ENCODE measurements at places on chromosomes 2 and 18.

- DNase-seq: peak; percentile 73
These were observed 16.8 kb upstream of the ITM2C start for GRCh38 chr2:230847883-230848388.

GRCh38 chr2:1600191-1601066, 143.9 kb downstream of the PXDN start:
- DNase-seq: no peak

DNA sequence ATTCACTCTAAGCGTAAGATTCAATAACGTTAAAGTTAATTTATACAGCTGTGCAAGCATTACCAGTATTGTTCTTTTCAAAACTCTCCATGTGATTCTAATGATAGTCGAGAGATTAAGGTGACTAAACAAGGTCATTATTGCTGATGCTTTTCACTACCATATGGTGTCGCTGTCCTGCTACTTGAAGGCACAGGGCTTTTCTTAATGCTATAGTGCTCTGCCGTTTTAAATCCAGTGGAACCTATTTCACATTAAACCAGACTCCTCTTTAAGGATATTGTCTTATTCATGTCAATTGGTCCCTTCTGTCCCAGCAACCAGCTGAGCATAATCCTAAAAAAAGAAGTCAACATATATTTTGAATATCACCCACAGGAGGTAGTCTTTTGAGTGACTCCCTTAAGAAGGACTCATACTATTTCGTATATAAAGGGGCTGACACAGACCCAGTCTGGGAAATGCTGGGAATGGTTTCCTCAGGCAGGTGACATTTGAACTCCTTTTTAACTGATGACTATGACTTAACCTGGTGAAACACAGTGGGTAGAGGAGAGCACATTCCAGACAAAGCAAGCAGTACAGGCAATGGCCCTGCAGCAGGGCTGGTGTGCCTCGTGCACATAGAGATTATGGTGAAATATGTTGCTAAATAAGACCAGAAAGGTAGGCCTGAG, 53.9 kb upstream of the CYTIP start:
- no peak for DNase-seq

- DNase-seq: no peak
These were observed 3.4 kb downstream of the NAGK start for GRCh38 chr2:71071681-71072398.

DNA sequence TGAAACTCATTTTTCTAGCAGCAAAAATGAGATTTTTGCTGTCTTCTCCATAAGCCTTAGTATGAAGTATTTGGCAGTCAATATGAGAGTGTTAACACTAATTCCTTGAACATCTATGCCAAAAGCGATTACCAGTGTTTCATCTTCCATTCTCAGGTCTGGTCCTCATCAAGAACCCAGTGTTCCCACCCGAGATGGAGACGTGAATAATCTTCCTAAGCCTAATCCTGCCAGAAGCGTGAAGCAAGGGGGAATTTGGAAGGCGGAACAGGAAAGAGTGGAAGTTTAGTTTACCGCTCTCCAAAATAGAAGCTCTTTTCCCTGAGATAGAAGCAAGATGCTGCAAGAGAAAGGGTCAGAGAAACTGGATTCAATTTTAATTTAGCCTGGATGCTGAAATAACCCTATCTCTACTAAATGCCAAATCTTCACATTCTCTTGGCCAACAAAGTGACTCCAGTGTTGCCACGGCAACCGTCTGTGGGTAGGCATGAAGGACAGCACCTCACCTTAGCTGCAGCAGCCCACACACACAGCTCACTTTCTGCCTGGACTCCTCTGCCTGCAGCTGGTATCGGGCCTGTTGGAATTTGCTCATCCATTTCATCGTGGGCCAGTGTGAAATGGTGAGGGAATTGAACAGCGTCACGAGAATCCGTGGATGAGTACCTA, 711.1 kb downstream of the CBLN2 start:
- DNase-seq: no peak

DNA sequence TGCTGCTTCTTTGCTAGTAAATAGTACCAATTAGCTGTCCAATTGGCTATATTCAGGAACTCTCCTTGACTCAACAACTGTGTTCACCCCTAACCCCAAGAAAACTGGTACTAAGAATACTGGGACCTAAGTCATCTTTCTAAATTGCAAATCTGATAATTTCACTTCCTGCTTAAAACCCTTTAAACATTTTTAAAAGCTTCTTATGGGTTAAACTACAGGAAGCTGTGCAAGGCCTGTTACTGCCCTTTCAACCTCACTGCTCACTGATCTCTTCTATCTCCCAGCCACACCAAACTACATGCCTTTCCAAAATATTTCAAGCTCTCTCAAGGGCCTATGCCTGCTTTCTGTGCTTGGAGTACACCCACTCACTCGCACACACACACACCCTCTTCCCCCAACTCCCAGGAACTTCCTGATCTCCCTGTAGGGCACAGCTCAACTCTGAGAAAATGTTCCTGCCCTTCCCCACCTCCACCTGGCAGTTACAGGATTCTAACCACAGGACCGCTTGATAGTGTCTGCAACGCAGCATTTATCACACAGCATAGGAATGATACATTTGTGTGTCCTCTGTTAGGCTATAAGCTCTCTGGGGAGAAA, 6.7 kb downstream of the LMAN1 start:
- DNase-seq: no peak

DNA sequence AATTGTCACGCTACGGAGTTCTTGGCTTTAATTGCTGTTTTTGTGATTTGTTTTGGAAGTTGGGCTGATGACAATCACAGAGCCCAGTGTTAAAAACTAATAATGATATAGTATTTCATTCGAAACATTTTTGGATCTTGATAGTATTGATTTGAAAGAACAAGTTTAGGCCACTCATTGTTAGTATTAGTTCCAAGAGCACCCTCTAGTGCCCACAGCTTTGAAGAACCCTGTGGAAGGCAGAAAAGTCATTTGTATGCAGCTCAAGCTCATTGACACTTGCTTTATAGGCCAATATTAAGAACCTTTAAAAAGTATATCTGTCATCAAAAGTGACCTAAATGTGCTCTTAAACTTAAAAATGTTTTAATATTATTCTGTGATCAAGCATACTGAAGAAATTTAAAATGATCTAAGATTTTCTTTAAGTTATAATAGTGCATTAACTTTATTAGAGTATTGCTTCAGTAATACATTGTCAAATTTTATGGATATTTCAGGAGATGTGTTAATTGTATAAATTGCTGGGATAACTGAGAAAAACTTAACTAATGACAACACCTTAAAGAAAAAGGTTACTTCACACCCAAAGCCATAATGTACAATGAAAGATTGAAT, 191.0 kb downstream of the GRB14 start:
- DNase-seq: peak; percentile 27

- DNase-seq: no peak
These were observed 424.2 kb downstream of the TSN start for GRCh38 chr2:122179492-122180165.

DNA sequence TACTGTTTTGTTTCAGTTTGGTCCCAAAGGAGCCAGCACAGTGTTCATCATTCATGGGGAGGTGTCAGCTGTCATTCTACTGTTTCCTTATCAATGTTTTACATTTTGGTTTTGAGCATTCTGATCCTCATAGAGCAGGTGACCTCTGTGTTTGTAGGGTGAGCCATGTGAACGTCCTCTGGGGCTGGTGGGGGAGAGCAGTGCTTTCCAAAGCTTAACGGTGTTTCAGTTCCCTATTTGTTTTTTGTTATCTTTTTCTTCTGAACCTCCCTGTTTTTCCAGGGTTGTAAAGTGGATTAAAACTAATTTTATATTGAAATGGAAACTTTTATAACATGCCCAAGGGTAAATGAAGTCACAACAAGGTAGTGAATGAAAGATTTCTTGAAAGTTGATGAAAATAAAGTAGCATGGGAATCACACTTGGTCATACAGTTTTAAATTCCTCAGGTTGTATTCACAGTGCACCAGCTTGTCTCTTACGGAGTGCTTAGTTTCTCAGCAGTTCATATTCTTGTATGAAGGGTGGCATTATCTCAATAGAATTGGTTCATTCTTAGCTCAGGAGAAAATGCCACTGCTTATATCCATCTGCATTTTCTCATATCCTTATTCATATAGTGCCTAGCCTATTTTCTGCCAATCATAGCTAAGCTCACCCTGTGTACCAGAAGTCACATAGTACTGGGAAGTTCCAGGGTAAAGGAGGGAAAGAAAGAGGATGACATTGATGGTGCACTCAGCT, 54.5 kb downstream of the MAP4K4 start:
- DNase-seq: no peak

GRCh38 chr2:186534406-186534805, 48.3 kb downstream of the ZC3H15 start:
- DNase-seq: no peak

DNA sequence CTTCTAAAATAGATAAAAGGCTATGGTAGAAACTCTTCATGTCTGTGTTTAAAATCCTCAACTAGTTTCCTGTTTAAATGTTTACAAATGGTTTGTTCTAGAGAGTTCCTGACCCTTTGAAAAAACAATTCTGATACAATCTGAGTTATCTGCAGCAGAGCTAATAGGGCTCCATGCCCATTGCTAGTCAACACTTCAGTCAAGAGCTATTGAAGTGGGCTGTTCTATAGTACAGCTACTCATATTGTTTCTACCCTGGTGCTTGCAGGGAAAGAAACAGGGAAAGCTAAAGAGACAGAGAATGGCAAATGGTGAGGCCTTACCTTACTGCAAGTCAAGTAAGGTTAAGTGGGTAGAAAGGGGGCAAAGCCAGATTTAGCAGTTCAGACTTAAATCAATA, 112.3 kb upstream of the CAVIN2 start:
- no peak for DNase-seq

DNA sequence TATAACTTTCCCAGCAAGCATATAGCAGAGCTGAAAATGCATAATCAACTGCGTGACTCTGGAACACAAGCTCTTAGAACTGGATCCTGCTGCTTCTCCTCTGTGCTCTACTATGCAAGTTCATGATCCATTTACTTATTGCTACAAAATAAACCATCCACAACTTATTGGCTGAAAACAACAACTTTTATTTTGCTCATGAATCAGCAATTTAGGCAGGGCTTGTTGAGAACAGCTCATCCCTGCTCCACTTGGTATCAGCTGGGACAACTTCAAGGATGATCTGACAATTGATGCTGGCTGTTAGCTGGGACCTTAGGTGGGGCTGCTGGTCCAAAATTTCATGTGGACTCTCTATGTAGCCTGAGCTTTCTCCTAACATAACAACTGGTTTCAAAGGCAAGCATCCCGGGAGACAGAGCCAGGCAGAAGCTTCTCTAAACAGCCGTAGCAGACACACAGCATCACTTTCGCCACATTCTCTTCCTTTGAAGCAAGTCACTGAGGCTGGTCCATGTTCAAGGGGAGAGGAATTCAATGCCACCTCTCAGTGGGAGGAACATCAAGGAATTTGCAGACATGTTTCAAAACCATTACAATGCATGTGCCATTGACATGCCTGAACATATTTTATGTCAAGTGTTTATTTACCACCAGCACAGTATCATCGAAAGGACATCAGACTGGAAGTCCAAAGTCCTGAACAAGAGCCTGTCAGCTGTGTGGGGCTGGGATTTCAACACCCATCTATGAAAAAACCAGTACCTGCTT, 153.1 kb upstream of the PKDCC start:
- DNase-seq: no peak

DNA sequence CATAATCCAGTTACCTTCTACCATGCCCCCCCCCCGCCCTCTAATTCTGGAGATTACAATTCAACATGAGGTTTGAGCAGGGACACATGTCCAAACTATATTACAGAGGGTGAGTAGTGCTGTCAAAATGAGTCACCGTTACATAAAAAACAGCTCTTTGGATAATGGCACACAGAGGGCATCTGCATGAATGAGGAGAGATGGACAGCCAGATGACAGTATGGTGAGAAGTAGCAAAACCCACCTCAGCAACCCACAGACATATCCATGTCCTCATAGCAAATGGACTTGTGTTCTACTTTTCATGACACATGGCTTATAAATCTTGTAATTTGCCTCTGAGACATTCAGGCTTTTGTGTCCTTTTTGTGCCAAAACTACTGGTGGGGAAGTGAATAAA, 132.0 kb downstream of the EML6 start:
- DNase-seq: no peak

DNA sequence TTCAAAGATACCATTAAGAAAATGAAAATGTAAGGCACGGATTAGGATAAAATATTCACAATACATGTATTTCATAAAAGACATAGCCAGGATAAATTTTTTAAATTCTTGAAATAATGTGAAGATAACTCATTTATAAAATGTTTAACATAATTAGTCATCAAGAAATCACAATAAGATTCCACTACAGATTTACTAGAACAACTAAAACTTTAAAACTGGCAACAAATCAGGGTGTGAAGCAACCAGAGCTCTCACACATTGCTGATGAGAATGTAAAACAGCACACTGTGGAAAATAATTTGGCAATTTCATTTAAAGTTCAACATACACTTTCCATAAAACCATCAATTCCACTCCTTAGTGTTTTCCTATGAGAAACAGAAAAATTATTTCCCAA, 89.6 kb upstream of the UBE2E3 start:
- no peak for DNase-seq

DNA sequence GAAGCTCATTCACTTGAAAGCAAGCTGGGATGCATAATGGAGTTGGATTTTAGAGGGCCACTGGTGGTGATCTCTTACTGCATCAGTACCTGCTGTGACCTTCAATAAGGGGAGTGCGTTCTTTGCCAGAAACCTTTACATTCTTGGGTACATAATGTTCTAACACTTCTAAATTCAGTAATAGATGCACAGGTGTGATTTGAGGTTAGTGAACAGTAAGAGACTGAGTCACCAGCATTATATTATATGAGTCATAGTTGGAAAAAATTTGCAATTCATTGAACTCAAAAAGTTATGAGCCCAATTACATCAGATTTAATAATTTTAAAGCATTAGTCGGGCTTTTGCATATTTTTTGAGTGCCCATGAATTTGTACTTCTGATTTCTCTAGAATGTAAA, 803.3 kb downstream of the ADCYAP1 start:
- no peak for DNase-seq

DNA sequence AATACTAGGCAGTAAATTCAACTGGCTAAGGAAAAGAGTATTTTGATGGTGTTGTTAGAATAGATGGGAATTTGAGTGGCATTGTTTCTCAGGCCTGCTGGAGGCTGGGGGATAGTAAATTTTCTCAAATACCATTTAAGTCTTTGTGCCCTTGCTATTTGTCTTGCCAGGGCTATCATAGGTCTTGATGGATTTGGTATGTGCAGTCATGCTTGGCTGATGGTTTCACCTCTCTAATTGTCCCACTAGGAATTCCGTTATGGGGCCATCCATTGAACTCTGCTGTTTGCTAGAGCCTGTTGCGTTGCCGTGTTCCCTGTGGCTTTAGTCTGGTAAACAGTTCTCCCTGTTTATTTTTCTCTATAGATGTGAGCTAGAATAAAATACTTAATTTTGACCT, 438.1 kb upstream of the FAM98A start:
- no peak for DNase-seq

All from stromal cell of bone marrow (primary cell).